Stimulated activated CD4-positive, alpha-beta T cell treated with anti-CD3 and anti-CD28 coated beads, TNF-alpha, amount 100 ng/mL, for 24 hours (primary cell): ENCODE measurements at places on chromosomes 13 and 19.

GRCh38 chr13:58452123-58452623, 820.6 kb downstream of the PCDH17 start:
- DNase-seq = no peak

DNA sequence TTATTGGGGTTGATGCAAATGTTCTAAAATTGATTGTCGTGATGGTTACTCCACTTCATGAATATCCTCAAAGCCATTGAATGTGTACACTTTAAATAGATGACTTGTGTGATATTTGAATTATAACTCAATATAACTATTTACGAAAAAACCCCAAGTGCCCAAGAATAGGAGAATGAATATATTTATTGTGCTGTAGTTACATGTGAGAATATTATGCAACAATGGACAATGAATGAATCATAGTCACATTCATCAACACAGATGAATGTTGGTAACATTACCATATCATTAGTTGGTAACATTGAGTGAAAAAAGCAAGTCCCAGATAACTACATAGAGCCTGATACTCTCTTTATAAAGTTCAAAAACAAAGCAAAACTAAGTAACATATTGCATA, 127.8 kb upstream of the UBL3 start:
- no peak for DNase-seq

- DNase-seq = no peak
Measured at GRCh38 chr13:31944262-31945160, 87.1 kb upstream of the FRY start.

DNA sequence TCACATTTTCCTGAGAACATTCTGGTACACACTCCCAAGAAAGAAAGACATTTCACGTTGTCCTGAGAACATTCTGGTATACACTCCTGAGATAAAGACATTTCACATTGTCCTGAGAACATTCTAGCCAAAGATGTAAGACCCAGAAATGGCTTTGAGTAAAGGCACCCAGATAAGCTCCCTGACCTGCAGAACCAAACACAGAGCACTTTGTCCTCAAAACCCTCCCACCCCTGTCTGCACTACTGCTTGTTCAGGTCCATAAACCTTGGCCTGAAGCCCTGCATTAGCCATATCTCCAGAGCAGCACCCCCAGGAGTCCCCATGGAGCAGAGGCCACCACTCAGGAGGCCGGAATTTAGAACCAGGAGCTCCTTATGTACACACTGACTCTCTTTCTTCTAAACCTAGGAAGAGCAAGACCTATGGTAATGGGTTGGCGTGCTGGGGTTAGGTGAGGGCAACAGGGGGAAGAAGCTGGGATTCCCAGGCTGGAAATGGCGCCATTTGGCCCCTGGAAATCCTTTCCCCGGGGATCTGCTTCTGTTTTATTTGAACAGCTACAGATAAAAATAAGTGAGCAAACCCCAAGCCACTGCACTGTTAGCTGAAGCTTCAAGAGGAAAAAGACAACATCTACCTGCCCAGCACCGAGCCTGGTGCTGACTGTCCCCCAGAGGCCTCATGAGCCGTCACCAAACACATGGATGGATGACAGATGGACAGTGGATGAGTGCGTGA, 13.7 kb downstream of the GAS6 start:
- DNase-seq = no peak

DNA sequence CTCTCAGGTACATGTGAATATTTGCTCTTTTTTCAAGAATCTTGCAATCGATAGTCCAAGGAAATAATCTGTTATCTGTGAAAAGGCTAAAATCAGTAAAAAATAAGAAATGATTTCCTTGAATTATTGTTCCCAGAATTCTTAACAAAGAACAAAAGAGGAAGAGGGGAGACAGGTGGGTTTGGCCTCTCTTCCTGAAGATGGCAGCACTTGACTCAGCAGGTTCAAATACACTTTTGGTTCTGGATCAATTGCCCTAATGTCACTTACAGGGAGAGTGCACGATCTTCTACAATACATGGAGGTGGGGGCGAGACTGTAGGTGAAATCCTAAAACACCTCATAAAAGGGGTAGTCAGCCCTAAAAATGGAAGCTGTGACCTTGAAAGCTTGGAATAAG, 358.7 kb downstream of the IRS2 start:
- DNase-seq = no peak

DNA sequence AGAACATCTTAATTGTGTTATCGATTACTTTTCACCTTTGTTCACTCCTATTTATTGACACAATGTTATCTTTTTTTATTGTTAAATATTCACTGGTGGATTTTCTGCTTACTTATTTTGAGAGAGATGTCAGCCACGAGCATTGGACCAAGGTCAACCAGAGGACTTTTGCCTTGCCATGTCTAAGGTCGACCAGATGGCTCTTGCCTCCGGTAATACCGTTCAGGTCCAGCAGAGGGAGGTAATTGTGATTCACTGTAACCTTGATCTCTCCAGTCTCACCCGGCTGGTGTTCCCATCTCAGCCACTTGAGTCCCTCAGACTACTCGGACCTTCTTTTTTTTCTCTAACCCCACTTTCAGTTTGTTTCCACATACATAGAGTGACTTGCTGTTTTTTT, 1438.1 kb downstream of the UQCRFS1 start:
- no peak for DNase-seq
